ENCODE measurements at places on chromosomes 4 and X. TPM values are rescaled to one million over a fixed set of nuclear protein-coding genes. Genes with fewer than 3 reads are reported as not detected.

NR0B1 gene
- total RNA-seq = not detected

GABRQ gene
- total RNA-seq = not detected

AREG gene
- 0.38 TPM for total RNA-seq

PAGE2B gene
- not detected for total RNA-seq

CENPVL1 gene
- not detected for total RNA-seq

NKX3-2 gene
- total RNA-seq = not detected

RAB41 gene
- total RNA-seq = not detected

COX7B2 gene
- total RNA-seq = not detected

DNA sequence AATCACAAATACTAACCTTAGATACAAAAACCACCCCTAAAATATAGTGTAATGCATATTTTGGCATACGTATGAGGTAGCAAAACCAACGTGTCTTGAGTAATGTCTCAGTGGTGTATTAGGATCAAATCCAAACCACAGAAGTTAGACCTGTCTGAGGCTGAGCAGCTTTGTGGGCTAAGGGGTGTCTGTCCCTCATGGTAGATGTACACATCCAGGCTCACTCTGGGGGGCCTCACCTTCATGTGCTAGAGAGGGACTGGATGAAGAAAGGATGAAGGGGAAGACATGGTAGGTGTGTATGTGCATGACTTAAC is 188.0 kb upstream of the TBC1D9 start:
- DNase-seq = no peak
- H3K4me1 ChIP-seq = no peaks in the 10 kb centered on the region
- H3K36me3 ChIP-seq = no peaks in the 10 kb centered on the region
- H3K27ac ChIP-seq = no peak overlapping the region

GRCh38 chr4:186770481-186771175 is 47.0 kb upstream of the FAT1 start:
- H3K4me1 ChIP-seq = no peaks in the 10 kb centered on the region
- H3K27me3 ChIP-seq = no peaks in the 10 kb centered on the region
- H3K4me3 ChIP-seq = no peak overlapping the region
- no peak overlapping the region for H3K27ac ChIP-seq
- peaks cover 8% of the 10 kb centered on the region for H3K36me3 ChIP-seq
- no peak for DNase-seq

DNA sequence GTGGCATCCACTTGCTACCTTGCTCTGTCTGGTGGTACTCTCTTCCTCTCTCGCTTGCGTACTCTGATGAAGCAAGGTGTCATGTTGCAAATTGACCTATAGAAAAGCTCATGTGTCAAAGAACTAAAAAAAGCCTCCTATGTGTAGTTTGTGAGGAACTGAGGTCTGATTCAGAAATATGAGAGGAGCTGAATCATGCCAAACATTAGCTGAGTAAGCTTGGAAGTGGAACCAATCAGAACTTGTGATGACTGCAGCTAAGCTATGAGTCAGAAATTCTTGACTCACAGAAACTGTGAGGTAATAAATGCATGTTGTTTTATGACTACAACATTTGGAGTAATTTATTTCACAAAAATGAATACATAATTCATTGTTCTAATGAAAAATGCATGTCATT is 2138.8 kb downstream of the PCDH7 start:
- H3K27me3 ChIP-seq = no peaks in the 10 kb centered on the region
- no peaks in the 10 kb centered on the region for H3K4me1 ChIP-seq
- no peak overlapping the region for H3K27ac ChIP-seq
- DNase-seq = no peak

DNA sequence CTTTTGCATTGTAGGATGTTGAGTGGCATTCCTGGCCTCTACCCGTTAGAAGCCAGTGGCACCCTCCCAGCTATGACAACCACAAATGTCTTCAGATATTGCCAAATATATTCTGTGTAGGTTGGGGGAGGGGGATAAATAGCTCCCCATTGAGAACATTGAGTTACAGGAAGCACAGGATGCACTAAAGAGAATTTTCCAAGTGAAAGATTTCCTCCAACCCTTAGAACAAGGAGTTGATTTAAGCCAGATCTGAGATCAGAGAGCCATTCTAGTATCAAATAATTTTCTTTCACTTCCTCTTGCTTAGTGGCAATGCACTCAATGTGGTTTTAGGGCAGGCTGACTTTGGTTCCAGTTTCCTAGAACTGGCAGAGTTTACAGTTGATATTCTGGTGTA is 436.6 kb downstream of the C4orf33 start:
- no peaks in the 10 kb centered on the region for H3K4me1 ChIP-seq
- H3K36me3 ChIP-seq = no peaks in the 10 kb centered on the region
- H3K4me3 ChIP-seq = no peak overlapping the region
- H3K27me3 ChIP-seq = no peaks in the 10 kb centered on the region
- DNase-seq = no peak

DNA sequence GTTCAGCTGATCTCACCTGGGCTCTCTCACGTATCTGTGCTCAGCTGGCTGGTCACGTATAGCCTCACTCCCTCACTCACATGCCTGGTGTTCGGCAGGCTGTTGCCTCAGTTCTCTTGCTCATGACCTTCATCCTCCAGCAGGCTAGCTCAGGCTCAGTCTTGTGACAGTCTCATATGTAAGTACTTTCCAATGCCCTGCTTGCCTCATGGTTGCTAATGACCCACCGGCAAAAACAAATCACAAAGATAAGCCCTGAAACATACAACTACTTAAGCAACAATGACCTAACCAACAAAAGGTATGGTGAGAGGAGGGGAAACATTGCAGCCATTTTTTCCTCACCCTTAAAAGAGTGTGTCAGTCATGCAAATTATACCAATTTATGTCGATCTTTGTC is 25.0 kb downstream of the MEPE start:
- no peak overlapping the region for H3K27ac ChIP-seq
- no peaks in the 10 kb centered on the region for H3K36me3 ChIP-seq
- peaks cover 38% of the 10 kb centered on the region for H3K27me3 ChIP-seq

DNA sequence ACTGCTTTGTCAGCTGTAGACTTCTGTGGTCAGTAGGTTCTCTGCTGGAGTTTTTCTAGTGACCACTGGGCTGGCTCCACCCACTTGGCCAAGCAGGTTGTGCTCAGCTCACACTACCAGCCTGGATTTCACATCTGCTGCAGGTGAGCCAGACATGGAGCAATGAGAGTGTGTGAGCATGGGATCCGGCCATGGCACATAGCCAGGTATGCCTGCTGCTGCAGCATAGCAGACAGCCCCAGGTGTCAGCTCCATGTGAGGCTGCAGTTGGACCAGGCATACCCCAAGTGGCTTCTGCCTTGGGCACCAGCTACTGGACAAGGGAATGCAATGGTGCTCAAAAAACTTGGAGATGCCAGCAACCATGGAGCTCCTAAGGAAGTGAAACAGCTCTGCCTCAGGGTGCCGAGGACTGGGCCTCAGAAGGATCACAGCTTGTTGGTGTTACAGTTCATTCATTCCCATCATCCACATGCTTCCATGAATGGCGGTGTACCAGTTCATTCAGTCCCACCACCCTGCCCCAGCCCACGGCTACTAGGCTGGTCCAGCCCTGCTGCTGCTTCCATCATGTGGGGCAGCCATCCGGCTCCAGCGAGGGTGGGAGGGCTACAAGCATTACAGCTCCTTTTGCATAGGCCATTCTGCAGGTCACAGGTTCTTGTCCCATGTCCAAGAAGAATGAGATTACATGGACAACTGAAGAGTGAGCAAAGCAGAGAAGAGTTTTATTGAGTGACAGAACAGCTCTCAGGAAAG is 389.1 kb upstream of the PCDH7 start:
- H3K36me3 ChIP-seq = no peaks in the 10 kb centered on the region
- no peak overlapping the region for H3K27ac ChIP-seq
- H3K27me3 ChIP-seq = no peaks in the 10 kb centered on the region
- no peak overlapping the region for H3K4me3 ChIP-seq

GRCh38 chr4:139861471-139861870 is 195.9 kb downstream of the MGST2 start:
- H3K27ac ChIP-seq = no peak overlapping the region
- peaks cover 11% of the 10 kb centered on the region for H3K27me3 ChIP-seq
- peak overlapping the region; percentile 1 for H3K4me3 ChIP-seq
- DNase-seq = no peak
- no peaks in the 10 kb centered on the region for H3K36me3 ChIP-seq
- peaks cover 20% of the 10 kb centered on the region for H3K4me1 ChIP-seq

DNA sequence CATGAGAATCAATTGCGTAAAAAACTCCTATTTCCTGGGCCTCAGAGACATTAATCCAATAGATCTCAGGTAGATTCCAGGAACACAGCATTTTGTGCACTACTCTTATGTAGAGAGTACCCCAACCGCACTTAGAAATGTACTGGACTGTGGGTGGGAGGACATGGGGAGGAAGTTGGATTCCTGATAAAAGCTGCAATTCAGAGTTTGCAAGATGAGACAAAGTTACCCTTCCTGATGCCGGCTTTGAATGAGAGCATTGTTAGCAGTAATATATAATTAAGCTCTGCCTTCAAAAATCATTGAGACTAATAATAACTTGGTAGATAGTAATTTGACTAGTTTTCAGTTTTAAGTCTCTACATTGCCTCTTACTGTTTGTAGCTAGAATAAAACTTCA is 323.3 kb upstream of the GALNT7 start:
- H3K36me3 ChIP-seq = no peaks in the 10 kb centered on the region
- no peak overlapping the region for H3K27ac ChIP-seq
- H3K27me3 ChIP-seq = no peaks in the 10 kb centered on the region
- no peaks in the 10 kb centered on the region for H3K4me1 ChIP-seq
- no peak overlapping the region for H3K4me3 ChIP-seq
- DNase-seq = no peak

DNA sequence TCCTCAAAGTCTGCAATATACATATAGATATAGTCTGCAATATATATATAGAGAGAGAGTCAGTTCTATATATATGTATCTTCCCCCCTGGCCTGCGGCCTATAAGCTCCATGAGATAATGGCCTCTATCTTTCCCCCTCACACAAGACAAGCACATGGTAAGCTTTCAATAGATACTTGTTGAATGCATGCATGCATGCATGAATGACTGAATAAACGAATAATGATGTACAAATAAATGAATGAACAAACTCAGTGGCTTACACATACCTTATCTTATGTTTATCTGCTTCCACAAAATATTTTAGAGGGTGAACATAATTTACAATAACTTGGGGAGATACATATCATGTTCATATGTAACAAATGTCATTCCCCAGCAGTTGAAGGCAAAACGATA is 6.3 kb upstream of the GPM6A start:
- H3K27me3 ChIP-seq = no peaks in the 10 kb centered on the region
- no peak for DNase-seq
- no peak overlapping the region for H3K4me3 ChIP-seq
- no peaks in the 10 kb centered on the region for H3K4me1 ChIP-seq
- no peaks in the 10 kb centered on the region for H3K36me3 ChIP-seq

GRCh38 chr4:139988863-139989765 is 164.9 kb downstream of the MAML3 start:
- DNase-seq = no peak
- H3K4me1 ChIP-seq = no peaks in the 10 kb centered on the region
- no peak overlapping the region for H3K27ac ChIP-seq
- H3K27me3 ChIP-seq = peaks cover 10% of the 10 kb centered on the region

GRCh38 chr4:56147371-56147770 is 198.6 kb downstream of the CEP135 start:
- no peaks in the 10 kb centered on the region for H3K36me3 ChIP-seq
- peaks cover 17% of the 10 kb centered on the region for H3K27me3 ChIP-seq
- no peak for DNase-seq
- no peaks in the 10 kb centered on the region for H3K4me1 ChIP-seq

DNA sequence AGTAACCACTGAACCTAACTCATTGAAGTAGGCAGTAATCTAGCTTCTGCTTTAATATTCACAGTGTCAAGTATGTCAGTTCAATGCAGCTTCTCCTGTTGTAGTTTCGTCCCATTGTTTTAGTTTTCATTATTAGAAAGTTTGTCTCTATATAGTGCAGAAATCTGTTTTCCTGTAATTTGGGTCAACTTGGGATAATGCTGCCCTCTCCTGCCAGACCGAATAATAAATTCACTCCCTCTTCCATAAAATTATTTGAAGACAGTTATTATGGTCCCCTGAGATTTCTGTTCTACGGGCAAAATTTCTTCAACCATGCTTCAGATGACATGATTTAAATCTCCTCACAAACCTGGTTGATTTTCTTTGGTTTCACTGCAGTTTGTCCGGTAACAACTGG is 4.6 kb upstream of the LUZP4 start:
- no peaks in the 10 kb centered on the region for H3K4me1 ChIP-seq
- peaks cover 2% of the 10 kb centered on the region for H3K27me3 ChIP-seq
- H3K27ac ChIP-seq = no peak overlapping the region
- DNase-seq = no peak

- no peak for DNase-seq
- H3K27ac ChIP-seq = no peak overlapping the region
- no peaks in the 10 kb centered on the region for H3K36me3 ChIP-seq
- H3K27me3 ChIP-seq = peaks cover 15% of the 10 kb centered on the region
- H3K4me3 ChIP-seq = no peak overlapping the region
Observed at GRCh38 chr4:46856333-46856732, 52.7 kb downstream of the COX7B2 start.

DNA sequence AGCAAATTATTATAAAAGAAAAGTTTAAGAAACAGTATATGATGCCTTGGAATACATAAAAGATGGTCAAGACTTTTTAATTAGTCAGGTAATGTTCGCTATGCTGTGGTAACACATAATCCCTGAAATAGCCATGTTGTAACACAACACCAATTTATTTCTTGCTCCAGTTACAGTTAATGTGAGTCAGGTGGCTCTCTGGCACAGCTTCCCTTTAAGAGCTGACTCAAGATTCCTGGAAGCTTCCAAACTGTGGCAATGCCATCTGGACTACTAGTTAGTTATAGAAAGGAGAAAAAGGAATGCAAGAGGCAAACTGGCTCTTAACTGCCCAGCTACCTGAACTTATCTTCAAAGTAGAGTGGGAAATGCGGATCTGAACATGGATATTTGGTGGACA is 210.5 kb downstream of the CHM start:
- no peaks in the 10 kb centered on the region for H3K36me3 ChIP-seq
- H3K27me3 ChIP-seq = peaks cover 8% of the 10 kb centered on the region
- no peak overlapping the region for H3K27ac ChIP-seq
- H3K4me1 ChIP-seq = no peaks in the 10 kb centered on the region
- no peak overlapping the region for H3K4me3 ChIP-seq
- DNase-seq = no peak

GRCh38 chr4:159248384-159249178 is 145.7 kb downstream of the RAPGEF2 start:
- H3K36me3 ChIP-seq = peaks cover 8% of the 10 kb centered on the region
- H3K4me1 ChIP-seq = peaks cover 21% of the 10 kb centered on the region
- H3K4me3 ChIP-seq = no peak overlapping the region

GRCh38 chr4:38679921-38680320 is 15.9 kb downstream of the KLF3 start:
- peaks cover 23% of the 10 kb centered on the region for H3K36me3 ChIP-seq
- peaks cover 69% of the 10 kb centered on the region for H3K4me1 ChIP-seq
- no peaks in the 10 kb centered on the region for H3K27me3 ChIP-seq
- H3K4me3 ChIP-seq = peak overlapping the region; percentile 28

- no peaks in the 10 kb centered on the region for H3K27me3 ChIP-seq
- no peak for DNase-seq
- no peak overlapping the region for H3K4me3 ChIP-seq
- peaks cover 21% of the 10 kb centered on the region for H3K4me1 ChIP-seq
- H3K36me3 ChIP-seq = peaks cover 15% of the 10 kb centered on the region
Observed at GRCh38 chr4:89247951-89248350, 59.6 kb downstream of the GPRIN3 start.

All from natural killer cell treated with Interleukin-12 subunit alpha and Interleukin-12 subunit beta and Interleukin-15 and Interleukin-18, amount 100 ng/mL, for 72 hours (primary cell).